ENCODE measurements at places on chromosomes 16 and 17.

DNA sequence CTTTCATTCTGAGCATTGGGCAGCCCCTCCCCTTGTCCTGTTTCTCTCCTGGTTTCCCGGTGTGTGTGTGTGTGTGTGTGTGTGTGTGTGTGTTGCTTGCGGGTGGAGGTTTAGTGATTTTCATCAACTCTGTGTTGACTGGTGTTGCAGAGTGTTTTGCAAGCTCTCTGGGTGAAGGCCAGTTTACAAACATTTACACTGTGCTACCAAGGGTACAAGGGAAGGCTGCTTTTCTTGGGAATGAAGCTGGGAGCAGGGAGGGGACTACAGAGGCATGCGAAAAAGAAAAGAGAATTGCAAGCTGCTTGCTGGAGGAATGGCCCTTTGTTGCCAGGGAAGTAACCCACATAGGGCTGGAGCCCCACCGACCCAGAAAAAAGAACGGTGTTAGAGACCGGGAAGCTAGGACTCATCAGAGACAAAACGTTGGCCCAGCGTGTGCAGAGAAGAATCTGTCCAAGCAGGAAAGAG is 29.6 kb downstream of the HS3ST3B1 start:
- no peak for DNase-seq

GRCh38 chr17:4467287-4467686 is 31.4 kb upstream of the SPNS2 start:
- DNase-seq, result no peak

- DNase-seq, result peak; percentile 95
These were observed 1.5 kb upstream of the SRCAP start for GRCh38 chr16:30697264-30698138.

DNA sequence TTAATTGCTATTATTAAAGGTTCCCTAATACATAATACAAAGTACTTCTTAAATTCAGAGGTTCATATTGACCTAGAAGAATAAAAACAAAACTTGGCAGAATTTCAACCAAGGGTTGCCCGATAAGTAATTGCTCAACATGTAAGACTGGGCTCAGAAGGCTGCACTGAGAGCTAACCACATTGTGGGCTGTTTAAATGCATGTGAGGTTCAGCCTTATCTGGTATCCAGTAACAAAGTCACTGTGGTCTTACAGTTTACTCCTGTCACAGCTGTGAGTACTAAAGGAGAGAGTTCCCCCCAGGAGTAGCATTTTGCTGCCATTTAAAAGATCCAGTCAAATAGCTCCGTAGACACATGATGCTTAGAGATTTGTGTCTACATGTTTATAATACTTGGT is 1.6 kb upstream of the DHRS11 start:
- no peak for DNase-seq

DNA sequence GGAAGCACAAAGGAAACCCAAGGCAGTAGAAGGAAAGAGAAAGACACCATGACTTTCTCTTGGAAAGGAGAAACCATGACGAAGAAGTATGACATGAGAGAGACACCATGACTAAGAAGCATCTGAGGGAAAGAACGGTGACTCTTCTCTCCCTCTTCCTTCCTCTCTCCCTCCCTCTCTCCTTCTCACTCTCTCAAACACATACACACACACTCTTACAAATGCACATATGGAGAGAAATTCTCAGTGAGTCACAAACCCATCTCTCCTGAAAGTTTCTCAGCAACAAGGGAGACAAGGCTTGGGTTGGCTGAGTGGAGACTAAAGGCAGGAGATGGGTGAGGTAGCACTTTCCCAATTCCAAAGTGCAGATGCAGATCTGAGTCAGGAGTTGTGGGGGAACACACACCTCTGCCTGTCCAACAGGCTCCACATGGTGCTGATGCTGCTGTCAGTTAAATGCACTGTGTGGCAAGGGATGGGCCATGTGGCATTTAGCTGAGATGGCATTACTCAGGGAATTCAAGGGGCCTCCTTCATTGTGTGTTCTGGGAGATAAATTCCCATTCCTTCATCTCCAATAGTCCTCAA is 336.7 kb upstream of the C16orf82 start:
- DNase-seq, result no peak

DNA sequence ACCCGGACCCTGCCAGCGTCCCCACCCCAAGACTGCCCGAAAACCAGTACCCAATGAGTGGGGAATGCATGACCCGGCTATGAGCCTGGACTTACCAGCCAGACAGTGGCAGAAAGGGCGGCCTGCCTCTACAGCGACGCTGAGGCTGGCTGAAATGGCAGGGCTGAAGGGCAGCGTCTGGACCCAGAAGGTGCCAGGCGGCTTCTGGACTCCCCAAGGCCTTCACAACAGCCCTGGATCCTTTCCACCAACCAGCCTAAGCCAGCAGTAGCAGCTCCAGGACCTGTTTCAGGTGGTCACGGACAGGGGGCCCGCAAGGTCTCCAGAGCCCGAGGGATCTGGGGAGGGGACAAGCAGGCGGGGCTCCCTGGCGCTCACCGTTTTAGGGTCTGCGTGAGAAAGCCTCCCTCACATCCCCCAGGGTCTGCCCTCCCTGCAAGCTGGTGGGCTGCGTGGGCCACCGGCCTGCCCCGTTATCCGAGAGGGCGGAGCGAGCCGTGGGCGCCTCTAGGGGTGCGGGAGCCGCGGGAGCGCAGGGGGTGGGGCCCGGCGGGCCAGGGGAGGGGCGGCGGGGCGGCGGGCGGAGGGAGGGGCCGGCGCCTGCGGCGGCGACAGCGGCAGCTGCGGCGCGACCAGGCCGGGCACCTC is at the start of gene RIPOR1:
Gene RIPOR1, plus strand, starts transcription at position 608 of the 648 bp plus-strand sequence. CDS start 9,618 bp downstream, outside the sequence.
- DNase-seq, result no peak

- DNase-seq, result no peak
These were observed 3.3 kb downstream of the ASPHD1 start for GRCh38 chr16:29903590-29903989.

DNA sequence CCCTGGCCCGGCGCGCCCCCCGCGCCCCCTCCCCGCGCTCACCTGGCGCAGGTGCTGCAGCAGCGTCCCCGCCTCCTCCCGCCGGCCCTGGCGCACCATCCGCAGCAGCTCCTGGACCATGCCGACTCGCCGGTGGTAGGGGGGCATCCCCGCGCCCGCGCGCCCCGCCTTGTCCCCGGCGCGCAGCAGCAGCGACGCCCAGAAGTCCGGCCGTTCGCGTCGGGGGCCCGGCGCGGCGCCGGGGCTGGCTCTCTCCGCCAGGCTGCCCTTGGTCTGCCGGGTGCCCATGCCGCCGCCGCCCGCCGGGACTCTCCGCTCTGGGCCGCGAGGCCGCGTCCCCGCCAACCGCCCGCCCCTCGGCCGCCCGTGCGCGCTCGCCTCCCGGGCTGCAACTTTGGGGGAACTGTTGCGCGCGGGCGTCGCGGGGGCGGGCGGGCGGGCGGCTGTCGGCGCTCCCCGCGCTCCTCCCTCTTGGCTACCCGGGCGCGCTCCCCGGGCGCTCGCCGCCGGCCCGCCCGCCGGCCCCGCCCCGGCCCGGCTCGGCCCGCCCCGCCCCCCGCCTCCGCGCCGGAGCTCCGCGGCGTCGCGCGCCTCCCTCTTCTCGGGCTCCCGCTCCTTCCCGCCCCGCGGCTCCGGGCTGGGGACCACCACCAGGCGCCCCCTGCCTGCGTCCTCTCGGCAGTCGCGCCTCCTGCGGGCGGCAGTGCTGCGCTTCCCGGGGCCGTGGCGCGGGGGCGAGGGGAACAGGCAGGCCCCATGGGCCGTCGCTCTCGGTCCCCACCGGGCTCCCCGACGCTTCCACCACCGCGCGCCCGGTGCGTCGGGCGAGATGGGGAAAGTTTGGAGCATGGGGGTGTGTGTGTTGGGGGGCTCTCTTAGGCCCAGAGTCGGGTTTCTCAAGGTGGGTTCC is at the start of gene LRRC75A:
Gene LRRC75A, minus strand, starts transcription at position 491 of the 910 bp plus-strand sequence. Its CDS starts 203 bp downstream, at position 288.
- no peak for DNase-seq

- DNase-seq, result no peak
These were observed 2.2 kb downstream of the THOC6 start for GRCh38 chr16:3026003-3026378.

DNA sequence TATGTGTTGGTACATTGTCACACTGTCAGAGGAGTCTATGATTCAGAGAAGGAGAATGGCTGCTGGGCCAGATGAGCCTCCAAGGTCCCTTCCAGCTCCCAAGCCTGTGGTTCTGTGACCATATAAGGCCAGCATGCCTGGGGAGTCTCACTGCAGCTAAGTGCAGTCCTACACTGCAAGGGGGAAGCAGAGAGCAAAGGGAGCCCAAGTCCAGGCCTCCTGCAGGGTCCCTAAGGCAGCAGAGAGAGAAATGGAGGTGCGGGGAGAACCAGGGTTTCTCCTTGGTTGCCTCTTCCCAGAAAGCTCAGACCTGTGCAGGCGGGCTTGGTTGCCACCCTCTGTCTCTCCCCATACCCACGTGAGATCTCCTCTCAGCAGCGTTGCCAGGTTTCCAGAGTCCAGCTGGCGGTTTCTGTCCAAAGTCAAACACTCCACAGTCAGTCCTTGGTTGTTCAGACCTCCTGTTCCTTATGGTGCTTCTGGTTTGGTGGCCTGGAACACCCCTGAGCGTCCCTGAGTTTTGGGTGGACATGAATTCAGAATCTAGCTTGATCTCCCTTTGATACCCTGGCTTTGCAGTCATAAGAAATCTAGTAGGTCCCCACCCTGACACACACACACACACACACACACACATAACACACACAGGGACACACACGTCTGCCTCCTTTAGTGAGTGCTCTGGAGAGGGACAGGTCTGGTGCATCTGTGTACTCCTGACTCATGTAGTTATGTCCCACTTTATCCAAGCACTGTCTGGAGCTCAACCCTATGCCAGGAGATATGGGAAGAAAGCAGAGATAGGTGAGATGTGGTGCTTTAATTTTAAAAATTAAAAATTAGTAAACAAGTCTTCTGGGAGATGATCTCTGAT is 78.8 kb downstream of the GNAO1 start:
- DNase-seq, result peak; percentile 62

GRCh38 chr17:78991906-78992532 is 12.3 kb upstream of the LGALS3BP start:
- DNase-seq, result no peak

GRCh38 chr16:23107117-23107516 is 42.1 kb downstream of the USP31 start:
- no peak for DNase-seq

GRCh38 chr16:78325468-78326352 is 226.3 kb downstream of the WWOX start:
- no peak for DNase-seq

- no peak for DNase-seq
These were observed 18.8 kb downstream of the PDZD9 start for GRCh38 chr16:21982108-21982507.

DNA sequence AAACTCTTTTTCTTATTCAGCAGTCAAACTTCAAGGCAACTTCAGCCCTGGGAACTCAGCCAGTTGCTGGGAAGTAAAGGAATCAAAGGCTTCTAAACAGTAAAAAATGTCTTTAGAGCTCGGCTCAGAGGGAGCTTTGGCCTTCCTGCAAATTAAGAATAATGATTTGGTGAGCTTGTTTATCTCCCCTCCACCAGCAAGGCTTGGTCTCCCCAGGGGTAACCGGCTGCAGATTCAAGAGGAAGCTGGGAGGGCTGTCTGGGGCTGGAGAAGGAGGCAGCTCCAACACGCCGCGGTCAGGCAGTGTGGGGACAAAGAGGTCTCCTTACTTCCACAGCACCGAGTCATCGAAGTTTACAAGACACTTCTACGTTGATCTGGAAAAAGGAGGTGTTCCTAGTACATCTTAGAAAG is 17.7 kb upstream of the DOC2B start:
- DNase-seq, result no peak
